Effector memory CD4-positive, alpha-beta T cell (primary cell): ENCODE measurements at places on chromosomes 4 and X.

GRCh38 chrX:70613295-70613694 lies 168.7 kb downstream of the DLG3 start:
- DNase-seq = no peak

DNA sequence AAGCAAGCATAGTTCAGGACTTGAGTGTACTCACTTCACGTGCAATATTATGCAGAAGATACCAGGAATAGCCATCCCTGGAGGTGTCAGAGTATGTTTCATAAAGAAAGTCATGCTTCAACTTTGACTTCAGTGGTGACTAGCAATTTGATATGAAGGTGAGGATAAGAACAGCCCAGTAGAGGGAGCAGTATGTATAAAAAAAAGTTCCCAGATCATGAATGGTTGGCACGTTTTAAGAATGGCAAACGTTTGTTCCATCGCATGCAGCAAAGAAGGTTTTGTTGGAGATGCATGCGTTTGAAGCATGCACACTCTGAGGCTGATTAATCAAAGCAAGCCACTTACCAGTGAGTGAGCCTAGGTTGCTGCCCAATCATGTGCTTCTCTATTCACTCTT lies 33.5 kb upstream of the SLITRK4 start:
- no peak for DNase-seq

DNA sequence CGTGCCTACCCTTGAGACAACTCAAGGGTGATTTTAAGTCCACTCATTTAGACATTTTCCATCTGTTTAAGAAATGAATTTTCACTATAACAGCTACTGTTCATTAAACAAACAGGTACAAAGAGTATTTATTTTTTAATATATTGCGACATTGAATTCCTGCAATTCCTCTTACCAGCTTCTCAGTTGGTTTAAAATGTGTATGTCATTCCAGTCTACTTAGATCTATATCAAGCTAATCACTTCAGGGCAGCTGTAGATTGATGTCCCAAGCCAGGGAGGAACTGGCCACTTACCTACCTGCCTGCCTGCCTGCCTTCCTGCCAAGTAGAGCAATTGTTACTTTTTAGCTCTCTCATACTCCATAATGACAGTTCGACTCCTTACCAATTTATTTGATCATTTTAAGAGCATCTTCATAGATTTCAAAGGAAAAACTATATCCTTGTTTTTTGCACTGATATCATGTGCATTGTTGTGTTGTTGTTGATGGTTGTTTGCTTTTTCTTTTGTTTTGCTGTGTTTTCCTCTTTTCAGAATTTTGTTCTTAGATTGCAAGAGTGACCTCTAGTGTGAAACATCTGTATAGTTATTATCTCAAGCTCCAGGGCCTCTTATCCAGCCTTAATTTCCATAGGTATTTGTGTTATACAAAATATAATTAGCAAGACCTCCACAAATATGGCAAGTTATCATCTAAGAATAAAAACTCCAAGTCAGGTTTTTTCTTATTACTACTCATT lies 120.9 kb upstream of the NRK start:
- DNase-seq = no peak

DNA sequence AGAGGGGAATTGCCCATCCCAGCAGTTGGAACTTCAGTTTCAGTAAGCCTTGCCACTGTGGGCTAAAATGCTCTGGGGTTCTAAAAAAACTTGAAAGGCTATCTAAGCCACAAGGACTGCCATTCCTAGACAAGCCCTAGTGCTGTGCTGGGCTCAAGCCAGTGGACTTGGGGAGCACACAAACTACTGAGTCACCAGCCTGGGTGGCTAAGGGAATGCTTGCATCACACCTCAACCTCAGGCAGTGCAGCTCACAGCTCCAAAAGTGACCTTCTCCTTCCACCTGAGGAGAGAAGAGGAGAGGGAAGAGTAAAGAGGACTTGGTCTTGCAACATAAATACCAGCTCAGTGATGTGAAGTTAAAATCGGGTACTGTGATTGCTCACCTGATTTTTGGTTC lies 116.7 kb upstream of the GLRA2 start:
- DNase-seq = no peak

DNA sequence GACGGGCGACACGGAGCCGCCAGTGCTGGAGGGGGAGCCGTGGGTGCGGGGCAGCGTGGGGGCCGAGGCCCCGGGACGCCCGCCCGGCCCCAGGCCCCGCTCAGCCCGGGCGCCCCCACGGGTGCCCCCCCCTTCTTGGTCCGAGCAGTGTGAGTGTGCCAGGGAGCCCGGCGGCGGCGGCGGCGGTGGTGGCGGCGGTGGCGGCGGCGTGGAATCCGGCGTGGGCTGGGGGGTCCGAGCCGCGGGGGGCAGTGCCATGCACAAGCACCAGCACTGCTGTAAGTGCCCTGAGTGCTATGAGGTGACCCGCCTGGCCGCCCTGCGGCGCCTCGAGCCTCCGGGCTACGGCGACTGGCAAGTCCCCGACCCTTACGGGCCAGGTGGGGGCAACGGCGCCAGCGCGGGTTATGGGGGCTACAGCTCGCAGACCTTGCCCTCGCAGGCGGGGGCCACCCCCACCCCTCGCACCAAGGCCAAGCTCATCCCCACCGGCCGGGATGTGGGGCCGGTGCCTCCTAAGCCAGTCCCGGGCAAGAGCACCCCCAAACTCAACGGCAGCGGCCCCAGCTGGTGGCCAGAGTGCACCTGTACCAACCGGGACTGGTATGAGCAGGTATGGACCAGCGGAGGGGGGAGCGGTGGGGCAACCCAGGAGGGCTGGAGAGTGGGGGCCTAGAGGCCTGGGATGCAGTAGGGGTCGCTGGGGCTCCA lies 466 bp downstream of the DLG3 start:
- no peak for DNase-seq

- DNase-seq = no peak
These were observed 35.8 kb downstream of the STOX2 start for GRCh38 chr4:183940864-183941263.

GRCh38 chr4:158590824-158591223 lies 69.1 kb downstream of the RXFP1 start:
- no peak for DNase-seq

DNA sequence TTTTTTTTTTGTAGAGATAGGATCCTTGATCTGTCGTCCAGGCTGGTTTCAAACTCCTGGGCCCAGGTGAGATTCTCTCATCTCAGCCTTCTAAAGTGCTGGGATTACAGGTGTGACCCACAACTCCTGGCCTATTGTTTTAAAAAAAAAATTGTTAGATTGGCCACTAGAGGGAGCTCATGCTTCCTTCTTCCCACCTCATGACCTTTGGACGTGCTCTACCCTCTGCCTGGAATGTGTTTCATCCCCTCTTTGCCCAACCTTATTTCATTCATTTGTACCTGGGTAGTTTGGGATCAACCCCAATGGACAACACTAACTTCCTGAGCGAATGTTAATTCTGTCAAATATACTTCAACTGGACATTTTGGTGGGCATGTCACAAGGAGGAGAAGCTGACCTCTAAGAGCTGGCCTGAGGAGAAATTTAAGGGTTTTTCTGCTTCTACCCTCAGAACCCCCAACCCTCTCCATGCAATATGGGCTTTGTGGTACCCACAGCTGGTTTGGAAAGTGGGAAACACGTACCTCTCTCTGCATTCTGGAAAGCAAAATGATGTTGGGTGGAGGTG lies 6.4 kb downstream of the PPEF2 start:
- DNase-seq = no peak

GRCh38 chrX:113849408-113849807 lies 734.5 kb upstream of the HTR2C start:
- DNase-seq = no peak

DNA sequence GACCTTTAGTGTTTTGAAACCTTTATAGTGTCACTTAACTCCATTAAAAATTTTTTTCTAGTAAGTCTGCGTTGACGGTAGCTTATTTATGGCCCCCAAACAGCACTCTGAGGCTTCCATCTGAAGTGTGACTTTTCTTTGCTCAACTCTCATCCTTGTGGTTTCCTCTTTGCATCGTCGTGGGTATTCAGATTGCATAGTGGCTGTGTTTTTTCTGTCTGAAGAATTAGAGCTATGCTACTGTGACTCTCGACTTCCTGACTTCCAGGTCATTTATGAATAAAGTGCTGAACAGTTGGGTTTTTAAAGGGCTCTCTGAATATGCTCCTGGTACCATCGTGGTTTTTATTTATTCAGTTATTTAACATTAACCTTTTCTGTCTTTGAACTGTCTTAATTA lies 44.9 kb downstream of the JADE1 start:
- DNase-seq = no peak

DNA sequence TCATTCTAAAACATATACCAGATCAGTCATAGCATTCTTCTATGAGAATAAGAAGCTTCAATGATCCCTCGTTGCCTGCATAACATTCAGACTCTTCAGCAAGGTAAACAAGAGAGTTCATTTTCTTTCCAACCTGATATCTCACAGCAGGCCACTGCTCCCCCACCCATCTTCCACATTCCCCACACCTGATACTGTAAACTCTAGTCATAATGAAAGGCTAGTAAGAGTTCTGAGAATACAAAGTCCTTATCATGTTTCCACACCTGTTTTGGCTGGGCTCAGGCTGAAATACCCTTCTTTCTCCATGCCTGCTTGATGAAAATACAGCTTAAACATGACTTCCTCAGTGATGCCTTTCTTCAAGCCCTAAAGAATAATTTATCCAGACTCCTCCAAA lies 2.3 kb upstream of the AASDH start:
- no peak for DNase-seq

DNA sequence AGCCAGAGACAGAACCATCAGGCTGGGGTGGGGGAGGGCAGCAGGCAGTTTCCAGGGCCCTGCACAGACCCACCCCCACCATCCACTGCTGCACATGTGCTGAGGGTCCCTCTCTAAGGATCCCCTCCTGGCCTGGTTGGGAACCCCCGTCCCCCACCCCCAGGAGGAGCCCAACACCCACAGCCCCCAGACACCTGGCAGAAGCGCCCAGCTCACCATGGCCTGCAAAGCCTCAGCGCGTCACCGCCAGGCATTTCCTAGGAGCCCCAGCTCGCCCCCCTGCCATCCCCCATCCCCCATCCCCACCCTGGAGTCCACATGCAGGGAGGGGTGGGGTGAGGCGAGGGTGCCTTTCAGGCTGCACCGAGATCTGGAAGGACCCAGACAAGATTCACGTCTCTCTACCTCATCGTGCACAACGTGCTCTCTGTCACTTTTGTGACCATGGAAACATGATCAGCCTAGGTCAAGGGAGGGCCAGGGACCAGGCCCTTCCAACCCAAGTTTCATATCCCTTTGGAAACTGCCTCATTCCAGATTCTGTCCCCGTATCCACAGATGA lies 9.3 kb downstream of the MXD4 start:
- no peak for DNase-seq
